ENCODE measurements at places on chromosomes 11 and 22.

DNA sequence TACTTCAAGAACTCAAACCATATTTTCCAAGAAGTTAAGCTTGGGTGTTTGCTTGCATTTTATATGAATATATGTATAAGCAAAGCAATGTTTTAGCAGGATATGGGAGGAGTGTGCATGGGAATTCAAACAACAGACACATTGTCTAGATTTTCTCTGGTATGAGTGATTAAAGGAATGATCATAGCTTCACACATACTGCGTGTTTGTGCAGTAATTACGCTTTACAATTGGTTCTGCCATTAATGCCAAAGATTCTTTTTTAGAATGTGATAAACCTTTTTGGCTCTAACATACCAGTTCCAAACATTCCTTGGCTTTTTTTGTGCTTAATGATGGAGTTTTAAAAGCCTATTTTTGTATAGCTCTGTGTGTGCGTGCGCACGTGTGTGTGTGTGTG is 54.0 kb downstream of the CCDC34 start:
- no peak for DNase-seq

DNA sequence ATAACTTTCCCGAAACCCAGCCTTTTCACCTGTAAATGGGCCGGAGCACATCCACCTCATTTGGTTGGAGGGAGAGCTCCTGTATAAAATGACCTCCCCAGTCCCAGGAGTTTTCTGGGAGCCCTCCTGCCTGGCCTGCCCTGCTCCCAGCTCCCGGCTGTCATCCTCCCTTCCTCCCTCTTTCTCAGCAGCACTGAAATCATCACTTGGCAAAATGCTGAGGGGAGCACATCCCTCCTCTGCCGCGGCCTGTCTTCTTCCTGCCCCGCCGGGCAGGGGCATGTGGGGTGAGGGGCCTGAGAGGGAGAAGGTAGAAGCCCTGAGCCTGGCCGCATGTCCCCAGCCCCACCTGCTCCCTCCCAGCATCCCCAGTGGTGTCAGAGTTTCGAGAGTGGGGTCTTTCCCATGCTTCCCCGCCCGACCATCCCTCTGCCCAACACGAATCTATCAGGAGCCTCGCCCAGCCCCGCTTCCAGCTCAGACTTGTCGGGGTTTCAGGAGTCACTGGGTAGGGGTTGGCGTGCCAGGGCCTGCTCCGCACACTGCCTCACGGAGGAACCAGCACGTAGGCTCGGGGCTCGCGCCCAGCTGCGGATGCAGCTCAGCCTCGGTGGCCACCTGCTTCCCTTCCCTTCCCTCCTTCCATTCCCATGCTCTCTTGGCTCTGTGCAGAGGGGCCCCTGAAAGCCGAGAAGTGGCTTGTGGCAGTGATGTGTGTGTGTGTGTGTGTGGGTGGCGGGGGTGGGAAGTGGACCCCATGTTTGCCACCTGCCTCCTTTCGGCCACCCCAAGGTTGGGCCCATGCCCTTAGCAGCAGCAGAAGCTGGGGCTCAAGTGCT is 37.1 kb downstream of the NECTIN1 start:
- DNase-seq, result no peak

DNA sequence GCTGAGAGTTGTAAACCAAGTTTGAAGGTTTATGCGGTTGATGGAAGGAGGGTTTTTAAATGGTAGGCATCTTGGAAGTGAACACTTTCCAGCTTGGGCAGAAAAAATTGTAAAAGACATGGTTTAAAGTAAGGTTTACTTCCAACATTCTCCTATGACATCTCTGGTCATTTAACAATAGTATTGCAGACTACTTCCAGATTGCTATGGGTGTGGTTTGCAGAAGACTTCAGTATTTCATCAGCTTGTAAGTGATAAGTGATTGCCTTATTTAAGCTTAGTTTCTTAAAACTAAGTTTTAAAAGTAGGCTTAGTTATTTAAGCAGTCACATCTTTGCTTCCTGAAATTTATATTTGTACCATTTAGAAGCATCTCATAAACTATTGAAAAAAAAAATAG is 7.2 kb upstream of the STT3A start:
- DNase-seq, result no peak

- no peak for DNase-seq
These were observed 49.0 kb upstream of the GCAT start for GRCh38 chr22:37758694-37759093.

DNA sequence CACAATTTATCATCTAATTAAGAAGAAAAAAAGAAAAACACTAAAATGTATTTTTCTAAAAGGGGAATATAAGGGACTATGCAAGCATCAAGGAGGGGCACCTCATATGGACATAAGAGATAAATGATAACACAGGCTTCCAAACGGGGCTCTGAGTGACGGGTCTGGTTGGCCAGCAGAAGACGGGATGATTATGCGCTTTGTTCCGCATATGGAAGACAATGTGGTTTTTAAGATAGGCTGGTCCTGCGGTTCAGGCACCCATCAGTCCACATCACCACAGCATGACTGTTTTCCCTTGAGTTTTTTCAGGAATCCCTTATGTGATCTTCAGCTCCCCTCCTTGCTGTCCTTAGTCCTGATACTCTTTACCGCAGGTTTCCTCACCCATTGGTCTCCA is 404.6 kb downstream of the OPCML start:
- DNase-seq, result no peak

GRCh38 chr11:12890476-12890875 is 118.6 kb upstream of the RASSF10 start:
- no peak for DNase-seq

GRCh38 chr22:35292786-35293185 is 6.9 kb upstream of the TOM1 start:
- DNase-seq, result no peak

DNA sequence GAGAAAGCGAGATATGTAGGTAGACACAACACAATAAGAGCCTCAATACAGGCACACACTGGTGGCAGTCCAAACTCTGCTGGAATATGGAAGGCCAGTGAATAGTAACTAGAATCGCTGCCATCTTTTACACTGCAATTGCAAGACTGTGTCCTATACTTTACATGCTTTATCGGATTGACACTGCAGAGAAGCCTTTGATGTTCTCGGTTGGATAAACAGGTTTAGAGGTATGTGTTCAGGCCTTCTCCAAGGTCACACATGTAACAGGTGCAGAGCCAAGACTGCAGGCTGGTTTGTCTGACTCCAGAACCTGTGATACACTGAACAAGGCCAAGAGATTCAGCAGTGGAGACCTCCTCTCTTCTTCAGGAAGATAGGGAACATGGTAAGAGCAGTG is 5.1 kb downstream of the SAA1 start:
- DNase-seq, result no peak

DNA sequence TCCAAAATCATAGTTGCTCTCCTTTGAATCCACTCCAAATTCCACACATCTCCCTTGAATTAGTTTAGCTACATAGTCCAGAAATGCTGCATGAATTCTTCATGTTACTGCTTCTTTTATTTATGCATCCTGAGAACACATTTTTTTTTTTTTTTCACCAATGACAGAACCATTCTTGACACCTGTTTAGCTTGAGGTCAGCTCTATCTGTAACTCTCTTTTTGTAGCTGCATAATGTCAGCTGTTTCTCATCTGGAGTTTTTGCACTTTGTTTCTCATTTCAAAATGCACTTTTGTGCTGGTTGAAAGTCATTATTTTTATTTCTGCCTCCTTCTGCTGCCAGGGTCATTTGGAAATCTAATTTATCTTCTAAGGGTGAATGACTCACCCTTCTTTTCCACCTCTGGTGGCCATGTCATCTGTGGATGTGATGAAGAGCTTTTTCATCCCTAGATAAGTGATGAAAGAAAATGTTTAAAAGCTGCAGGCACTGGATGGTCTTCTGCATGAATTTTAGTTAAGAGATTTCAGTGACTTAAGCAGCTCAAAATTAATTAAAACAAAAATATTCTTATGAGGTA is 93.7 kb downstream of the JRKL start:
- DNase-seq, result no peak

- no peak for DNase-seq
These were observed 32.9 kb downstream of the MEI1 start for GRCh38 chr22:41732096-41732772.

- no peak for DNase-seq
These were observed 1.9 kb downstream of the ZFTA start for GRCh38 chr11:63766531-63767235.

DNA sequence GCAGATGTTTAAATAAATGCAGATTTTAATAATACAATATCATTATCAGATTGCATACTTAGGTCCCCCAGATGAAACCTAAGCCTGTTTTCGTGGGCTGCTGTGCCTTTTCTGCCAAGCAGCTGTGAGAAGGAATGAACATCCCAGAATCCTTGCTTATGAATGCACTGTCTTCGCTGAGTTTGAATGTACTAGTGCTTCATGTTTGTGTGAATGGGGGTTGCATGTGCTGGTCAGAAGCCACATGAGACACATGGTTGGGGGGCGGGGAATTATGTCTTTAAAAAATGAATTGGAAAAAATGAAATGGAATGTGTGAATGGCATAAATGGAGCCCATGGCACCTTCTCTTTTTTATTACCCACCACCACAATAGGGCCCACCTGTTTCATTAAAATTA is 125.4 kb upstream of the HSD17B12 start:
- no peak for DNase-seq

DNA sequence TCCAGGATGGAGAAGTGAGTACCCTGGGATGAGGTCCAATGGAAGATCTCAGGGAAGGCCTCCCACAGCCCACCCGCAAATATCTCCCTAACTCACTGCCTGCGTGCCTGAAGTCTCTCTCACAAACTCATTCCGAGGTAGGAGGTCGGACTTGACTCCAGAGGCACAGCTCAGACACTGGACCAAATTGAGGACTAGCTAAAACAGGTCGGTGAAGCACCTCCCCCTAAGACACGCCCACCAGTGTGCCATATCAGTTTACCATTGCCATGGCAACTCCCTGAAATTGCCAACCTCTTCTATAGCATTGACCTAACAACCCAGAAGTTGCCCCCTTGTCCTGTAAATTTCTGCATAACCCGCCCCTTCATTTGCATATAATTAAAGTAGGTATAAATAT is 17.5 kb downstream of the RPL3 start:
- no peak for DNase-seq

DNA sequence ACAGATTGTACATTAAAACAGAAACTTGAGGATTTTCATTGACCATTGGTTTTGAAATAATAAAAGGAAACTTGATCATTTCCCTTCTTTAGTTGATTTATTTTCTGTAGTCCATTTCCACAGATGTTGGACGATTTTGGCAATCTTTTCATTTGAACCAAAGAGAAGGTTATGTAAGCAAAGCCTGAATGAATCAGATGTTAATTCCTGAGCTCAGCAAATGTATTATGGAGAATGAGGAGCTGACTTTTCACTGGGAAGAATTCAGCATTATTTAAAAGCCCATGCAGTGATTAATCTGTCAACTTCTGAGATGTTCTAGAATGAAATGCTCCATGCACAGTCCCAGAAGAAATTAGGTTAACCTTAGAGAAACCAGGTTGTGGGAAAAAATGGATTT is 29.0 kb downstream of the ELMOD1 start:
- no peak for DNase-seq

- no peak for DNase-seq
These were observed 899 bp upstream of the RAB30 start for GRCh38 chr11:83072350-83073242.

- no peak for DNase-seq
These were observed 9.9 kb downstream of the HPS5 start for GRCh38 chr11:18312012-18312411.
